DMS79 treated with DMSO at 0.1 percent for 48 hours (cell line): ENCODE measurements at places on chromosomes 16 and 17.

DNA sequence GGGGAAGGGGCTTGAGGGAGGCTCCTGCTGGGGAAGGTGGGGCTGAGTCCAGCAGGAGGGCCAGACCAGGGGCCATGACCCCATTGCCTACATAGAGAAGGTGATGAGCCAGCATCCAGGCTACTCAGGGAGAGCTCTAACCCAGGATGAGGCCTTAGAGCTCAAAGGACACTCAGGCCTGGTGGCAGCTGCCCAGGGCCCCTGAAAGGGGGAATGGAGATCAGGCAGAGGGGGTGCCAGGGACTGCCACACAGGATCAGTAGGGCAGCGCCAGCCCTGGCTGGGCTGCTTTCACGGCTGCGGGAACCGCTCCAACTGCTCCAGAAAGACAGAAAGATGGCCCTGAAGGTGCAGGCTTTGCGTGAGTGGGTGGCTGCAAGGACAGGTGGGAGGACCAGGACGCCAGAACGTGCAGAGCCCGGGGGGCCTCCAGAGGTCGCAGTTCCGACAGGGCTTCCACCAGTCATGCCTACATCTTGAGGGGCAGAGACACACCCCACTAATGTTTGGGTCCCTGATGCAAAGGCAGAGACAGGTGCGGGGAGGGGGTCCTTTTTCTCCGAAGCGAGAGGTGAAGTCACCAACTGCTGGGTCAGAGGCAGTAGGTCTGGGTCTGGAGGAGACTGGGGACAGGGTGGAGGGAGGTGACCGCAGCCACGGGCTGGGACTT, 882 bp upstream of the ATP6V0C start:
- peak; percentile 47 for DNase-seq

GRCh38 chr17:63832014-63832413, 4.6 kb upstream of the FTSJ3 start:
- DNase-seq, result no peak

DNA sequence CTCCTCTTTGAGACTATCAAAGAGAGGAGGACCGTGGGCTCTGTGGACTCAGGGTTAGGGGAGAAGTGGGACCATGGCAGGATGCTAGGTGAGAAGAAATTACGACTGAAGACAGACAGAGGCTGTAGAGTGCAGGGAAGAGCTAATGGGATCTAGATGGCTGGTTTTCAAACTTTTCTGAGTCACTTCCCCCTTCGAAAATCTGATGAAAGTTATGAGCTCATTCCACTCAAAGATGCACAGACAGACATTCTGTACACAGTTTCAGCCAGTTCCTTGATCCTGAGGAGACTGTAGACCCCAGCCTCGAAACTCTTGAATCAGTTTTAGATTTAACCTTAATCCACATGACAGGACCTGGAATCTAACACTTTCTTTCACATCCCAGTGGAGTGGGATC, 40.7 kb downstream of the RGS9 start:
- no peak for DNase-seq

DNA sequence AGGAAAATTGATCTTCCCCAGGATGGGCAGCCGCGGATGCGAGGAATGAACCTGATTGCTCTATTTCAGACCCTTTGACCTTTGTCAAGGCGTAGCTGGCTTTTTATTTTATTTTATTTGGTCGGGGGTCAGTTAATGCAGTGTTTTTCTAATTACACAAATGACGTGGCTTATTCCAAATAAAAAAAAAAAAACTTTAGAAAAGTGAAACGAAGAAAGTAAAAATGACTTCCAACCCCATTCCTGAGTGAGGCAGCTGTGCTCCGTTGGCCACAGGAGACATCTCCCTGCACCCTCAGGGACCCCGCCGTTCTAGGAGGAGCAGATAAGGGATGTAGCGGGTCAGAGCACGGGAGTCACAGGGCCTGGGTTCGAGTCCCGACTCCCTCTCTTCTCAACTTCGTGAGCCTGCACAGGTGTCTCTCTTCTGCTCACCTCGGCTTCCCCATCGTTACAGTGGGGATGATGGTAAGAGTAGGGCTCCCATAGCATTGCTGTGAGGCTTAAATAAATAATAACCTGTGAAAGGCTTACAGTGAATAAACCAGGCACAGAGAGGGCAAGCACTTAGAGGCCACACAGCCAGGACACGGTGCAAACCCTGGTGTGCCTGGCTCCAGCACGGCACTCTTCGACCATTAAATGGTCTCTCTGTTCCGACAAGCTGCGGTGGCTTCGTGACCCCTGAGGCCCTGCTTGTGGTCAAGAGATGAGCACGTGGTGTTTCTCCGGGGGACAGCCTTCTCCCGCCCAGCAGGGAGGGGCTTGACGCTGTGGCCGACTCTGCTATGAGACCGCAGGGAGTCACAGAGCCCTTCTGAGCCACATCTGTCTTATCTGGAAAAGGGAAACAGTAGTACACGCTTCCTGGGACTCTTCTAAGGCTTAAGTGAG, 10.2 kb downstream of the FOXF1 start:
- no peak for DNase-seq

- DNase-seq, result no peak
These were observed 54.3 kb downstream of the SOCS1 start for GRCh38 chr16:11201498-11202259.

- DNase-seq, result no peak
These were observed 83.4 kb upstream of the CHMP6 start for GRCh38 chr17:80908211-80908610.

DNA sequence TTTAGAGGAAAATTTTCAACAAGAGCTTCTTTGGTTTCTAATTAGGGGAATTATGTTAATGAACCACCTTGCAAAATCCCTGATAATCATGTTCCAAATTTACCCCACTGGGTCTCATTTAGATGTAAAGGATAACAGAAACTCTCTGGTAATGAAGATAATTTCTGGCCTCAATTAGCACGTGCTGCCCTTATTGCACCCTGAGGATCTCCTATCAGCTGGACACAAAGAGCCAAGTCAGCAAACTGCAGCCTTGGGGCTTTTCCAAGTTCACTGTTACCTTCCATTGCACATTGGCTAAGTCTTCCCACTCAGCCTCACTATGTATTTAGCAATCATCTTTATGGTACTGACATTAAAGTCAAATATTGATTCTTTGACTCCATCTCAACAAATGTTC, 78.1 kb downstream of the GP2 start:
- DNase-seq, result no peak

DNA sequence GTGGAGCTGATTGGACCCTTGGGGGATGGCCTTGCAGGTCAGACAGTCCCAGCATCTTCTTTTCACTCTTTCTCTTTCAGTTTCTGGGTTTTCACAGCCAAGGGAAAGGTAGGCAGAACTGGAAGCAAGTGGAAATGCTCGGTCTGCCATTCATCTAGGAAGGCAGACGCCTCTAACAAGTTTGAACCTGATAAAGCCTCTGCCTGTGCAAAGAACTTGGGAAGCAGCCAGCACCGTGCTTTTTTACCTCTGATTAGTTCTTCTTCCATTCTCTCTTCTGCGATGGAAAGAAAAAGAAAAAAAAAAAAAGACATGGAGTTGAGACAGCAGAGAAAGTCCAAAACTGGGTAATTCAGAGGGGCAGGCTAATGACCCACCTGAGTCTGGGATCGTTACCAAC, 997.8 kb upstream of the EEF2KMT start:
- peak; percentile 58 for DNase-seq

- DNase-seq, result no peak
These were observed 613.5 kb upstream of the C16orf82 start for GRCh38 chr16:26453215-26453614.

DNA sequence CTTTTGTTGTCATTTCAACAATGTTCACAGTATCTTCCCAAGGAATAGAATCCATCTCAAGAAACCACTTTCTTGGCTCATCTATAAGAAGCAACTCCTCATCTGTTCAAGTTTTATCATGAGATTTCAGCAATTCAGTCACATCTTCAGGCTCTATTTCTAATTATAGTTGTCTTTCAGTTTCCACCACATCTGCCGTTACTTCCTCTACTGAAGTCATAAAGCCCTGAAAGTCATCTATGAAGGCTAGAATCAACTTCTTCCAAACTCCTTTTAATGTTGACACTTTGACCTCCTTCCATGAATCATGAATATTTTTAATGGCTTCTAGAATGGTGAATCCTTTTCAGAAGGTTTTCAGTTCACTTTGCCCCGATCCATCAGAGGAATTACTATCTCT, 102.1 kb downstream of the CDH13 start:
- no peak for DNase-seq

DNA sequence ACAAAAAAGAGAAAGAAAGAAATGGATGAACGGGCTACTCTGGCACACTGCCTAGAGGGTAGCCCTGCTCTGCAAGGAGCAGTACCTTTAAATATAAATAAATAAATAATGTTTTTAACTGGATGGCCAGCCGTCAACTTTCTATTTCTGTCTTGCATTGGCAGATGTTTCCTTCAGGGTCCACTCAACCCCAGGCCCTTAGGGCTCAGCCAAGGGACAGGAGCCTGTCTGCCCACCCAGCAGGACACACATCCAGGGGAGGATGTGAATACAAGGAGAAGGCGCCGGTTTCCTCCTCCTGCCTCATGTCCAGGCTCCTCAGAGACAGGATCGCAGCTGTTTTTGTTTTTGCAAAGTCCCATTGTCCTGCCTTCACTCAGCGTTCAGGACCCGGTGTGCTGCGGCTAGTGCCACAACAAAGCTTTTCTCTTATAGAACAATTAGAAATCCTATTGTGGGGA, 22.6 kb downstream of the TTYH2 start:
- no peak for DNase-seq

GRCh38 chr16:10981697-10982216, 37.4 kb downstream of the CLEC16A start:
- DNase-seq, result no peak

GRCh38 chr16:89827383-89828198, 684 bp upstream of the SPIRE2 start:
- DNase-seq, result no peak

GRCh38 chr17:1469231-1469852, 13.3 kb upstream of the CRK start:
- DNase-seq, result no peak

DNA sequence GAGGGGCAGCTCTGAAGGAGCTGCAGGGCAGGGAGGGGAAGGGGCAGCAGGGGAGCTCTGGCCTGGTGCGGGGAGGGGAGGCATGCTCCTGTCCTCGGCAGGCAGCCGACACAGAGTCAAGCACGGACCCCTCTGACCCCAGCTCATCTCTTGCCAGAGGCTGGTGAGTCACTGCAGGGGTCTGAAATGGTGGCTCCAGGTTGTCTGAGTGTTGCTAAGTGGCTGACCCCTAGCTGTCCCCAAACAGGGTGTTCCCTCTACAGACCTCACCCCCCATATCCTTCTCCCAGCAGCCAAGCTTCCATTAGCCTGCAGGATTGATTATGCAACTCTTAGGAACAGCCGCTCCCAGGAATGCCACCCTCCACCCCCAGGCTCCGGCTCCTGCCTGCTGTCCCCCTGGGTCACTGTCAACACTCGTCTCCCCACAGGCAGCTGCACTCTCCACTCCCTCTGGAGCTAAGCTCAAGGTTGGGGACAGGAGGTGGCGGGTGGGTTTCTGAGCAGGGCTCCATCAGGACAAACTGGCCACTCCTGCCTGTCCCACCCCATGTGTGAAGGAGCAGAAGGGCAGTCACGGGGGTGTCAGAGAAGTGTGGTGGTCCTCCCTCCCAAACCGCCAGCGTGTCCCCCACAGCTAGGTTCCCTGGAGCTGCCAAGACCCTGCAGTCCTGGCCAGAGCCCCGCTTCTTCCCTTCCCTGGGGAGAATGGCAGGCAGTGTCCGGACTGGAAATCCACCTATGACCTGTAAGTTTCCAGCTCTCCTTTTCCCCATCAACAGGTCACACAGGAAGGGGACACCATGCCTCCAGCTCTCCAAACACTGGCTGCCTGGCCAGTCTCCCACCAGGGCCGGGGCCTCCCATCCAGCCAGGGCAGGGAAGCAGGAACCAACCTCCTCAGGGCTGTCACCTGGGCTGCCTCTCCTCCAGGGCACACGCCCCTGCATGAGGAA, 1.0 kb downstream of the MYLK3 start:
- DNase-seq, result no peak

- DNase-seq, result no peak
These were observed 24.4 kb downstream of the CRK start for GRCh38 chr17:1431631-1432104.

DNA sequence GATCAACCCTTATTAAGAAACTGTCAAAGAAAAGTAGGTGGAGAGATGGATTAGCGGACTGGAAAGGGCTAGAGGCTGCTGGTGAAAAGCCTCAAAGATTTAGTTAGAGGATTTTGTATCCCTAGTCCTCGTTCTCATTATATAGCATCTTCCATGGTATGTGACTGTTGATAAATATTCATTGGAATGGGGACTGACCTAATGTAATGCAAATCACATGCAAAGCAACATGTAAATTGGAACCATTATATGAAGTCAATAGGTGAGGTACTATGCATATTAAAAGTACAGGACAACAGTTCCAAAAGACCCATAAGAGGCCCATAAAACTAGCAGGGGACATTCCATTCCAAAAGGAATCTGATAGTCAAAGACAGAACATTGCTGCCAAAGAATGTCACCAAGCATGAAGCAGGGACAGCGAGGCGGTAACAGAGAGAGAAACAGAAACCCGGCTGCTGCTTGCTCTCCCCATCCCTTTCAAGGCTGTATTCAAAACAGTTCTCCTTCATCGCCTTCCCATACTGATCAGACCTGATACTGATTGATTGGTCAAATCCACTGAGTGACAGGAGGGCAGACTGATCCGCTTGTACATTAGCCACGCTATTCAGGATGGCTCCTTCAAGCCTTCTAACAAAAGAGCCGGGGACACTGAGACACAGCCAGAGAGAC, 44.5 kb downstream of the SOX9 start:
- DNase-seq, result no peak

DNA sequence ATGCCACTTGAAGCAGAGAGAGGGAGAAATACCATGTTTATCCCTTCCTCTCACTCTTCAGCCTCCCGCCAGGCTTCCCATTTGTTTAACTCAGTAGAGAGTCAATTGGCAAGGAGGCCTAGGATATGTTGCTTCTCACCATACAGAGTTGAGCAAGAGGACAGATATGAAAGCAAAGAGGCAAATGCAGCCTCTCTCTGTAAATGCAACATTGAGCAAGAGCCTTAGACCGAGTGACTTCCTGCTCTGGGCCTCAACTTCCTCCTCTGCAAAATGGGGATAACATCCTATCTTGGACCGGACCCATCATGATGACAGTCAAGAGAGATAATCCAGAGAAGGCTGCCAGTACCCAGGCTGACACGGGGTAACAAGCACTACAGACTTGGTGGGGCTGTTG, 36.8 kb downstream of the SOCS1 start:
- DNase-seq, result no peak
